NCI-H526 treated with DMSO at 0.1 percent for 48 hours (cell line): ENCODE measurements at places on chromosomes 6 and 20.

DNA sequence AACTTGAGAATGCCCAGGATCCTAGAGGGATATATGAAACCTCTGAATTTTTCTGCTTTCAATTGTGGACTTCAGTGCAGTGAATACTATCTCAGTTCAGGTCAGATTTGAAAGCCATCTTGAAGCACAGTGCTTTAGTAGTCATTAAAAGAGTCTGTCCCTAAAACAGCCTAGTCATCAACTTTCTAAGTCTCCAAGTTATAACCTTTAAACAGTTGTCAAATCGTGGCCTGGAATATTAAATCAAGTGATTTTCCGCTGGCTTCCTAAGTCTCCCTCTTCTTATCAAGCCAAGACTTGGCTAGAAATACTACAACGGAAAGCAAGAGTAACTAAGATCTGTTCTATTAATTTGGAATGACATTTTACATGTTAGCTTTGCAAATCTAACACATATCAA is 45.8 kb downstream of the SCML4 start:
- no peak for DNase-seq

DNA sequence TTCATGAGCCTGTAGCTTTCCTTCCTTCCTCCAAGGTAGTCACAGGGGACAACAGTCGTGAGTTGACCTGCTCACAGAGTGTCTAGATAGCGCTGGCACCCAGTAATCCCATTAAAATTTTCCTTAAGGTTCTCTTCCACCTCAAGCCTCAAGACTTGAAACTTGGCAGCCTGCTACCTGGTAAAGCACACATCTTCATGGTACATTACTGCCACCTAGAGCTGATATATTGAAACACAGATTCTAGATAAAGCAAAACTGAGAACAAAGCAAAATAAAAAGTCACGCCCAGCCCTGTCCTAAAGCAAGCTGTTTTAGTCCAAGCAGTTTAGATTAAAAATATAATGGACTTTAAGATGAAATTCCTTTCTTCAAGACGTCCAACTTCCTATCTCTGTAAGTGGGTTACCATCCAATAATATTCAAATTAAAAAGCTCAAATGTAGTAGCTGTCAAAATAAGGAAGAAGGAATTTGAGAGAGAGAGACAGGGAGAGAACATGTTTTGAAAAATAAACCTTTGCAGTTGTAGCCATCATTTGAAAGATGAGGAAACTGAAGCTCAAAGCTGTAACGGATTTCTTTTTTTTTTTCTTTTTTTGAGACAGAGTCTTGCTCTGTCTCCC is 50.7 kb upstream of the CD83 start:
- DNase-seq, result peak; percentile 72

- DNase-seq, result no peak
These were observed 148.3 kb downstream of the SMOC2 start for GRCh38 chr6:168589275-168589674.

- DNase-seq, result no peak
These were observed 22.7 kb downstream of the HIVEP1 start for GRCh38 chr6:12034837-12035236.

DNA sequence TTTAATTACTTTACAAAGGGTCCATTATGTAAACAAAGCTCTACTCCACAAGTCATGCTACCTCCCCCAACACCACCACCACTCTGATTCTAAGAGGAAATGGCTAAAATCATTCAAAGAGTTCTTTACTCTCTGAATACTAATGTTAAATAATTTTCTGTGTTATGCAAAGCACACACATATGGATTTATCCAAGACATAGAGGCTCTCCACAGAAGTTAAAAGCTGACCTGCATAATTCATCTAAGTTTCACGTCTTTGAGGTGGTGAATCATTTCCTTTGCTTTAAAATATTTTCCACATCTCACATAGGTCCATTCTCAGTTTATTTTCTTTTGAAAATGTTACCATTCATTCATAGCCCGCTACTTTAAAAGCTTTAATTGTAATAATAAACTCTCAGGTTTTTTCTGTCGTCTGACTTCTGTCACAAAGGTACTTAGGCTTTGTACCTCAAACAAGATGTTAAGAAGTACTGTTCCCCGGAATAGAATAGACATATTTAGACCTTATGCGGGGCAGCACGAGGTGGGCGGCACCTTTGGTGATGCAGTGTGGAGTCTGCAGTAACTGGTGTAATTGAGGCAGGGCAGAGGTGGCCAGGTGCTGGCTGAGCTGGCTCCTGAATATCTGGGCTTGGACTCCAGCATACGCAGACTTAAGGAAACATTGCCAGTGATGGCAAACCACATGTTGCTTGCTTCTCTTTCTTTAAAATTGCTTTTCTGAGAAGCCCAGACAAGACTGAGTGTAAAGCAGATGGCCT is 55.8 kb downstream of the KIF6 start:
- DNase-seq, result no peak

DNA sequence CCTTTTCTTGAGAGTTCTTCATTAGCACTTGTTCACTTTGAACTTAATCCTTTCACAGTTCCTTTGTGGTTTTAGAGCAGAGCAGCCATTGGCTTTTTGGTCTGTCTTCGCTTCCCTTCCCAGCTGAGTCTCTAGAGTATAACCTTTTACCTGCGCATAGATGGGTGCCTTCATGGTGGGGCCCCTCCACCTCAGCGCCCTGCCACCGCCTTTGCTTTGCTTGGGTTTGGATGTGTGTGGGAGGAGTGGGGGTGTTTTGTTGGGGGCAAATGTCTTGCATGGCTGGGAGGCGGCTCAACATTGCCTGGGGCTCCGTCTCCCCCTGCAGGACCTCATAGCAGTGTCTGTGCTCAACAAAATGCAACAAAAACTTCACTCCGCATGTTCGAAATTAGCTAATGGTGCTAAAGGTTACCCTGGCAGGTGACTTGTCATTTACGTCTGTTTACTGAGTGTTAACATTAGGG is 11.9 kb downstream of the PYGB start:
- no peak for DNase-seq

- DNase-seq, result no peak
These were observed 5.5 kb upstream of the PRELID3B start for GRCh38 chr20:59047938-59048680.

GRCh38 chr20:17495826-17496225 is 35.4 kb downstream of the BFSP1 start:
- DNase-seq, result no peak

- DNase-seq, result no peak
These were observed 74.0 kb upstream of the PIM1 start for GRCh38 chr6:37095997-37096396.

GRCh38 chr6:154331750-154332149 is 24.9 kb downstream of the IPCEF1 start:
- DNase-seq, result no peak

GRCh38 chr6:143333081-143333480 is 117.4 kb downstream of the ADAT2 start:
- no peak for DNase-seq

- peak; percentile 47 for DNase-seq
These were observed at the start of gene COL12A1 for GRCh38 chr6:75205776-75206575. COL12A1 (minus strand) TSS chr6:75206053; CDS start chr6:75202792, 3,261 bp downstream.

DNA sequence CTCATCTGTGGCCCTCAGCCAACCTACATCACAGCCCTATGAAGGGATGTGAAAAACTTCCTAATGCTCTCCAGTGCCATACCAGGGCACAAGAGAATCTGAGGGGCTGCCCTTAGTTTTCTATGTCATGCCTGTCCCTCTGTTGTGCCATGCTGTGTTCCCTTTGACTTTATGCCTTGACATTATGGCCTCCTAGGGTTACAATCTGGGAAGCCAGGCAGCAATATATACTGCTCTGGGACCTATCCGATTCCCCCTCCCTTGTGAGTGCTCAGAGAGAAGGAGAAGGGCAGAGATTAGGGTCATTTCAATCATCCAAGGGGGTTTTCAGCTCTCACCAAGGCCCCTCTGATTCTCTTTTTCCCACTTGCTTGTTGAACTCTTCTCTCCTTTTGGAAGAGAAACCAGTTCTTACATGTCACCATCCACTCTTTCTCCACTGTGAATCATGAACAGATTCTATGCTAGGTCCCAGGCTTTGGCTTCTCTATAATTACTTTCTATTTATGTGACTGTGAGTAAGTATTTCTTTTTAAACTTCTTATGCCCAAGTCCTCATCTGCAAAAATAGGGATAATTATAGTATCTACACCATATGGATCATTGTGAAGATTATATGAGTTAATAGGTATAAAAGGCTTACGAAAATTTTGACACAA is 14.2 kb upstream of the FRK start:
- no peak for DNase-seq

GRCh38 chr6:30547454-30547853 is 8.8 kb downstream of the GNL1 start:
- DNase-seq, result no peak

DNA sequence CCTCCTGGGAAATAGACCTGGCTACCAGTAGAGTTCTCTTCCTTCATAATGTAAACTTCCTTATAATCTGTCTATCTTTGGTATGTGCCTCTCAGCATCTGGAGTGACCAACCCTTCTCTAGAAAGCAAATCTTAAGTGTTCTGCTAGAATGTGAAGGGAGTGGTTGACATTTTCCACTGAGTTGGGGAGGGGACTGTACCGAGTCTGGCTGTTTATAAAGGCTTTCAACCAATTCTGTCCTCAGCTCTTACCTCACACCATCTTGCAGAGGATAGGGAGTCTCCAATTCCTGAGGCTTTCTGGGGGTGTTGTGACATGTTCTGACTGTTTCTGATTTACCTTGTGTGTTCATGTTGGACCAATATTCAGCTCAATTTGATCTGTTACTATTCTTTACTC is 39.6 kb downstream of the FAM217A start:
- no peak for DNase-seq

GRCh38 chr20:10005885-10006284 is 28.9 kb upstream of the ANKEF1 start:
- DNase-seq, result no peak

DNA sequence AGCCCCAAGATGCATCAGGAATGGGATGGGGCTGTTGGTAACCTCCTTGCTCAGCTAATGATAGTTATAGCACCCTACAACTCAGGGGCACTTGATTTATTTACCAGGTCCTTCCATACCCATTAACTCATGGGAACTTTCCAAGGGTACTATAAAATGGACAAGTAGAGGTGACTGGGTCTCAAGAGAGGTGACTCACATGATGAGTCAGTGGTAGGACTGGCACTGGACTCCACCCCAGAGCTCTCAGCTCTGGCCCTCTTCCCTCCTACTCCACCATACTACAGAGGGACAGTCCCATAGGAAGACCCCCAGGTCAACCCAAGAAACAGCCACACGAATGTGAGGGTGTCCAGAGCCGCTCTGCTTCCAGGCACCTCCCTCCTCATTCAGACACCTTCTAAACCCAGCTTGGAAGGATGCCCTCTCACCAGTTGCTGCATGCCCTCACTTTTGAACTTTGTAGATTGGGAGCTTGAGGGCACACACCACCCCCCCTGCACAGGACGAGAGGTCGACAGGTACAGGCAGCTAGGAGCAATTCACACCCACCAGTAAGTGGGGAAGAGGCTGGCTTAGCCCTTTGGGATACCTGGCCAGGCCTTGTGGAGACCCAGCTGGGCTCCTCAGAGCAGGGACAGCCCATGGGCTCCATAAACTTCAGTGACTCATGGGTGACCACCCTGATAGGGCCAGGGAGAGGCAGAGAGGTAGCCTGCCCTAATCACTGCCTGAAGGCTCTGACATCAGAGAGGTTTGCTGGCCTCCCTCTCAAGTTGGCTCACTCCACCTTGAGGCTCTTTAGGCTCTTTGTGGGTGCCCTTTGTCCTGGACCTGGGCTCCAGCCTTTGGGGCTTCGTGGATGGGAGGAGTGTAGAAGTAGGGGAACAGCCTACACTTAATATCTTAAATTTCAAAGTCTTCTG is 81.6 kb upstream of the MLN start:
- DNase-seq, result no peak

GRCh38 chr20:43914311-43915210 is at the start of gene TOX2:
TOX2 (plus strand) TSS chr20:43914852; CDS start chr20:43914892, 40 bp downstream.
- no peak for DNase-seq

DNA sequence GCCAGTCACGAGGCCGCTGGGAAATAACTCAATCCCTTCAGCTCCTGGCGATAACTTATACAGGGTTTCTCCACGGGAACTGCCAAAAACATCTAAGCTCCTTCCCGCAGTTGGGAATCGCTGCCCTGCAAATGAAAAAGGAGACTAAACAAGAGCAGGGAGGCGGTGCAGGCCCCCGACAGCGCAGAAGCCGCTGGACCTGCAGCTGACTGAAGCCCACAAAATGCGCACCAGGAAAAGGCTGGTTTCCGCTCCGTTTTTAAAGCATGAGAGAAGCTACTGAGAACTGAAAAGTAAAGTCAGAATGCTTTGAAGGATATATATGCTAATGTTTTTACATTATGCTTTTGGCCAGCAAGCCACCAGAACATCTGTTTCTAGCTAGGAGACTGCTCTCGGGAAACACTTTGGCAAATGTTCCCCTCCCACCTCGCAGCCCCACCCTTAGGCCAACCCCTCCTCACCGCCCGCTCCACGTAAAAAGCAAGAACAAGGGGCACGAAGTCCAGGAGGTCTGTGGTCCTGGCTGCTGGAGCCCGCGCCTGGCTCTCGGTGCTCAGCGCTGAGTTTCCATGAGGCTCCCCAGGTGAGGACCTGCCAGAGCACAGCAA is 90.5 kb downstream of the SOD2 start:
- no peak for DNase-seq

DNA sequence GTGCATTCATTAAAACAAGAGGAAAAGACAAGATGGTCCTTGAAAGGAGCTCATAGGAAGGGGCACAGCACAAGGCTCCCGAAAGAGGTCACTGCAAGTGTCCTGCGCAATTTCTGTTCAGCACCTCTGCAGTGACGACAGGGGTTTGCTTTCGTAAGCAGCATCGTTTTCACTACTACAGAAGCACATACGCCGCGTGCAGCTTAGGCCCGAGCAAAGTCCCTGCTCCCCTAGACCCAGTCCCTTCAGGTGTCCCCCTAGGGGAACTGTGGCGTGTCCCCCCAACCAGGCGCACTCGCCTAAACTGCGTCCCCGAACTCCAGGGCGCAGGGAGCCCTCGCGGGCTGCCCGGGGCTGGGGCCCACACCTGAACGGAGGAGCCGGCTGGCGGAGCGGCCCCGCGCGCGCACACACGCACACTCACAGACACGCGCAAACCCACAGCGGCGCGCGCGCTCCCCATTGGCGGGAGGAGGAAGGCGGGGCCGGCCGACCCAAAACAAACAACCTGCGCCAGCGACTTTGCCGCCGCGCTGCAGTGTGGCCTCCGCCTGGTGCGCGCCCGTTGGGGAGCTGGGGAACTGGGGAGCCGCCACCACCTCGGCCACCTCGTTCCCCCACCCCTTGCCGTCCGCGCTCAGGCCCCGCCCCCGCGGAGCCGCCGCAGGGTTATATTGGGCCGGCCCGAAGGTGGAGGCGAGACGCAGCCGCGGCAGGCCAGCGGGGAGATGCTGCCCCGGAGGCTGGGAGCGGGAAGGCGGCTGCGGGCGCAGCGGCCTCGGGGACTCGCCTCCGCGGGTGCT is at the start of gene FOXQ1:
Gene FOXQ1 (plus strand): TSS at position 699 of the 803 bp plus-strand sequence. CDS start 607 bp downstream, outside the sequence.
- no peak for DNase-seq

- DNase-seq, result no peak
These were observed 12.1 kb upstream of the ATXN1 start for GRCh38 chr6:16773362-16773761.

DNA sequence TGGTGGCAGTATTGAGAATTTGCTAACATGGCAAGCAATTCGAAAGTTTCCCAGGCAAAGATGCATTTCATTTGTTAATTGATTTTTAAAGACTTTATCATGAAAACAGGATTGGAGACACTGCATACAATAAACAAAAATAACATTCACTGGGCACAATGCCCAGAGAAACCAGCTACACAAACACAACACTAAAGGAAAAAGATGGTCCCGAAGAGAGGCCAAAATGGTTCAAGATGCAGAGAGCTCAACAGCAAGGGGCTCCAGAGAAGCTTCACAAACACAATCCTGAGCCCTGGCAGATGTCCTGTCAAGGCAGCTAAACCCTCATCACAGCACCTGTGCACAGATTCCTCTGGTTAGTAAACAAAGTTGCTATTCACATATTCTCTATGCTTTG is 79.3 kb downstream of the INSM1 start:
- no peak for DNase-seq

- no peak for DNase-seq
These were observed 12.6 kb upstream of the CARMIL1 start for GRCh38 chr6:25266456-25267100.
